ENCODE measurements at places on chromosomes 16 and 17.

DNA sequence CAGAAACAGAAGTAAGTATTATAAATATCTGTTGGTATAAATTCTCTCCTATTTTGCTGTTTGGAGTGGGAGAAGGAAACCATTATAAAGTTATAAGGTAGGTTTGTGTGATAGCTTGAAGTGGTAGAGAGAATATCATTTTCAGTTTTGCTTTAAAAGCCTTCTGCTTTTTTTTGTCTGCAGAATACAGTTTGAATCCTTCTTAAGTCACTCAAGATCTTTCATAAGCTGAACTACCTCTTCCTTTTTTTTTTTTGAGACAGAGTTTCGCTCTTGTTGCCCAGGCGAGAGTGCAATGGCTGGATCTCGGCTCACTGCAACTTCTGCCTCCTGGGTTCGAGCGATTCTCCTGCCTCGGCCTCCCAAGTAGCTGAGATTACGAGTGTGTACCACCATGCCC, 9.0 kb downstream of the ATAD5 start:
- no peak for DNase-seq

GRCh38 chr17:37388266-37388665, 12.5 kb downstream of the C17orf78 start:
- no peak for DNase-seq

DNA sequence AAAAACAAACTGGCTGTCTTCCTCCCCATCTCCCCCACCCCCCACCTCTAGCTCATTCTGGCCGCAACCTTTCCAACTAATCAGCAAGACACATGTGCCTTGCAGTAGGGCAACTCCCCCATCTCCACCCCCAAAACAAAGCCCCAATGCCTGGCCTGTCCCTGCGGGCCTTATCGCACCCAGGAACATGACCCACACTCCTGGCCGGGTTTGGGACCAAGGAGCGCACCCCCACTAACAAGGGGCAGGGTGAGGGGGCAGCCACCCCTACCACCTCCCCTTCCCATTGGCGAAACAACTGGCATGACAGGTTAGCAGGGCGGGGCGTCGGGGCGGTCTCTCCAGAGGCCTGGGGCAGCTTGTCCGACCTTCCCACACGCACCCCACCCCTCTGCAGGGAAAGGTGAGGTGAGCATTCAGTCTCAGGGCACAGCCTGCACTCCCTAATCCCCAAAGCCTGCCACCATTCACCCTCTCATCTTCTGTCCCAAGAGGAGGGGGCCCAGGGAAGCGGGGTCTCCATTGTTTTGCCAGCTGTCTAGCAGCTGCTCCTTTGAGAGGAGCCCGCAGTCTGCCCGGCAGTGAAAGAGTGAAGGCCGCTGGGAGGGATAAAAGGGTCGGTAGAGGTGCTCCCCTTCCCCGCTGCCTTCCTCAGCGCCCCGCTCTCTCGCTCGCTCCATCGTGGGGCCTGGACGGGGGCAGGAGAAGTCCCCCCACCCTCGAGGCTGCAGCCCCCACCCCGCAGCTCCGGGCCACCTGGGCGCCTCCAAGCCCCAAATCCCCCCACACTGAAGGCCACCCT, 765 bp downstream of the MYO18A start:
- no peak for DNase-seq

DNA sequence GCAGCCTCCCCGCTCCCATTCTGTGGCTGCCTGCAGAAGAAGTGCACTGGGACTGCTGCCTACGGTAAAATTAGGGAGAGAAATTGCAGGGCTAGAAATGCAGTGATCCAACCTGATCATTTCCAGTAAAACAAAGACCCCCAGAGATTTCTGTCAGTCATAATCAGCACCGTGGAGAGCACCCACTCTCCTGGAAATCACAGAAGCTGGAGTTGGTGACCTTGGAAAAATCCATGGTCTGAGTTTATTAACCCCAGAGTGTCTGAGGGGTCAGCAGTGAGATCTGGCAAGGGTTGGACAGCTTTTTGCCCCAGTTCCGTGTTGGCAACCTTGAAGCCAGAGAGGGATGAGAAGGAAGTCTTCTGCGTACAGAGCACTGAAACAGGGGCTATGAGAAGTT, 7.8 kb downstream of the SYCE1L start:
- DNase-seq: no peak

- no peak for DNase-seq
Observed at GRCh38 chr16:9033125-9033830, 58.2 kb upstream of the HAPSTR1 start.

DNA sequence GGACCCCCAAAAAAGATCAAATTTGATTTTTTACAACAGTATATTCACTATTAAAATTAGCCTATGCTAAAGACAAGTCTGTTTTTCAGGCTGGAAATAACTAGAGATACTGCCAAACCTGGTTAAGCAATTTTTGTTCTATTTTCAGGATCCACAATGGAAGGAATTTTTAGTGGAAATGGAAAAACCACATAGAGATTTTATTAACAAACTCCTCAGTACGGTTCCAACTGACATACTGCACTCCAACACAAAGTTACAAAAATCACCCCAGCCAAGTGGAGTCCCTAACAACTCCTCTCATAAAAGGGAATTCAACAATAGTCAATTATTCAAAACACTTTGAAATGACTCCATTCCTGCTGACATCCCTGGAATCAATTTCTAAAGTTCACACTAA, 101.6 kb upstream of the TOB1 start:
- no peak for DNase-seq

GRCh38 chr17:76131692-76132573, 9.1 kb downstream of the FOXJ1 start:
- DNase-seq: no peak

DNA sequence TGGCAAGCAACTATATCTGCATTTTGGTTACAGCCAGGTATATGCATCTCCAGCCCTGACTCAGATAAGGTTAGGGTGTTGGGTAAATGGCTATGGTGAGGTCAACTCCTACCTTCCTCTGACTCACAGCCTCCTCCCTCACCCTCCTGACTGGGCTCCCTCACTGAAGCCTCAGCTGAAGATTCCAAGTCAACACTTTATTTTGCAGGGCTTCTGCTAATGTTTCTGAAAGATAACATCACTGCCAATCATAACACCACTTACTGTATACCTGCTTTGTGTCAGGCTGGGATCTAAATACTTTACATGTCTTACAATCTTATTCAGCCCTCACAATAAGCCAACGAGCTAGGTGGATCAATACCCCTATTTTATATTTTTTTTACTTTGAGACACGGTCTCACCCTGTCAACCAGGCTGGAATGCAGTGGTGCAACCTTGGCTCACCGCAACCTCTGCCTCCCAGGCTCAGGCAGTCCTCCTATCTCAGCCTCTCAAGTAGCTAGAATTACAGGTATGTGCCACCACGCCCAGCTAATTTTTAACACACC, 47.8 kb upstream of the GCSH start:
- DNase-seq: no peak

DNA sequence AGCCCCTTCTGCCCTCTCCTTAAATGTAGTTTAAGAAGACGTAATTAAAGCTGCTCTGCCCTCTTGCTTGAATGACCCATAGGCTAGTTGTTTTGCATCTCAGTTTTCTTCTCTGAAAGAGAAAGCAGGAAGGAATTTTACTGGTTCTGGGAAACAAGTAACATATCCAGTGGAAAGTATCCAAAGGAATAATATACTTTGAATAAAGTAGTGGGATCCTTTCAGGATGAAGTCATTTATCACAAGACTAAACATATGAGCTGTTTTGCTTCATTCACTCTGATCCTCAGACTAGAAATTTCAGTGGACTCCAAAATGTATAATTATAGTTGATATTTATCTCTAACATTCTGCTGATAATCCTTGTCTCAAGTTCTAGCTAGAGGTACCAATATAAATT, 1297.6 kb upstream of the GOT2 start:
- no peak for DNase-seq

DNA sequence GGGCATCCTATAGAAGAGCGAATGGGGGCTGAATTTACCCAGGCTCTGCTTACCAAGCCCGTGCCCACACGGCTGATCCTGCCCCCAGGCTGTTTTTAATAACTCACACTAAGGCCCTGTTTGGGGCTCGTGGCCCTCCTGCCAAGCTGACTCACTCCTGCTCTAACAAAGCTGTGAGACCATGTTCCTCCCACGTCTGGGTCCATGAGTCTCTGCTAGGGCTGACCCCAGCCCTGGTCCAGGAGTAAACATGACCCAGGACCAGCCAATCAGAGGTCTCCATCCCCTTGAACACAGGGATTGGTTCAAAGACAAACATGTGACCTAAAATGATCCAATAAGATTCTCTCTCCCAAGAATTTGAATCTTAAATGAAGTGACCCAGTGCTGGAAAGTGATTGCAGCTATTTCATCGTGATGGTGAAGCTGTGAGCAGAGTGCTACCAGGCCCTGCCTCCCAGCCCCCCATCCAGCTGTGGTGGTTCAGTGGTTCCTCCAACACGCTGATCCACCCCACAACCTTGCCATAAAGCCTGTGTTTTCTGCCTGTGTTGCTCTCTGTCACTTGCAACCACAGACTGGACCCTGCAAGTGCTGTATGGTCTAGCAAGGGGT, 57.2 kb downstream of the C16orf82 start:
- no peak for DNase-seq

- DNase-seq: no peak
Observed at GRCh38 chr16:72552654-72553053, 380.7 kb upstream of the PMFBP1 start.

GRCh38 chr16:27582883-27583282, 32.9 kb downstream of the KATNIP start:
- no peak for DNase-seq

DNA sequence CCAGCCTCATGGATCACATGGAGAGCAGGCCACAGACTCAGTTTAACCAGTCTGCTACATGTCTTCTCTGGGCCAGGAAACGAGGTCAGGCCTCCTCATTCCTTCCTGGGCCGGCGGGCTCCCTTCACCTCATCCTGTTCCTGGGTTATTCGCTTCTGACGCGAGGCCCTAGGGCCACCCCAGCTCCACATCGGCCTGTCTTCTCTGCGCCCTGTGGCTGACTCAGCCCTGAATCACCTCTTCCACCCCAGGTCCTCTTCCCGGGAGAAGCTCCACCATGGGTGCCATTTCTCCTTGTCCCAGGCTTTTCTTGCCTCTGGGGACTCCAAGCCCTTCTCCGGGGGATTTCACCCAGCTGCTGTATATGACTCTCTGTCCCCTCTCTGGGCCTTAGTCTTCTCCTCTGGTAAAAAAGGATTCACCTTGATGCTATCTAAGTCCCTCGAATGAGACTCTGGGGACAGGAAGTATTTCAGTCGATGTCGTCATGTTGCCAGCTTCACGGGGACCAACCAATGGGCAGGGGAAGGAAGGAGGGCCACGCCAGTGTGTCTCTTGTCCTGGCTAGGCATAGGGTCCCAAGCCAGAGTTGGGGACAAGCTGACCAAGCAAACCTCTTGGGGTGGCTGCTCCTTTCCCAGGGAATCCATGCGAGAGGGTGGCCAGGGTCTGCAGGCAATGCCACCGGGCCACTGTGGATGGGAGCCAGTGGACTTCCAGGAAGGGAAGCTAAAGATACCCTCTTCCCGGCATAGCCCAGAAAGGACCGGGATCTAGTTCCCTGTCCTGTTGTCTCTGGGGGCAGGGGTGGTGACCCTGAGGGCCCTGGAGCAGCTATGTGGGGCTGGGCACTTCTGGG, 58.7 kb downstream of the SOCS3 start:
- no peak for DNase-seq

DNA sequence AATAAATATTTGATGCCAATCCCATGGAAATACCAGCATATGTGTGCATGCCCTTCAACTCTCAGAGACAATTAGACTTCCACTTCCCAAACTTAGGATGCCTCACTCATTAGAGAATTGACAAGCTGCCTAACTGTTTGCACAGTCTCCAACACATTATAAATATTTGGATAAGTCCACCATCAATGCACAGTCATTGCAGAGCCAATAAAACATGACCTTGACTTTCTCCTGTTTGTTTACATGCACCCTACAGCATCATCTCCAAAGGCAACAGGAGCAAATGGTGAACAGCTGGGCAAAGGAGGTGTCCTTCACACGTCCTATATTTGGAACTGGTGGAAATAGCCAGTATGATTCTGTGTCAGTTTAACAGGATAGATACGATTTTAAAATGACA, 804.4 kb upstream of the RBFOX1 start:
- no peak for DNase-seq

DNA sequence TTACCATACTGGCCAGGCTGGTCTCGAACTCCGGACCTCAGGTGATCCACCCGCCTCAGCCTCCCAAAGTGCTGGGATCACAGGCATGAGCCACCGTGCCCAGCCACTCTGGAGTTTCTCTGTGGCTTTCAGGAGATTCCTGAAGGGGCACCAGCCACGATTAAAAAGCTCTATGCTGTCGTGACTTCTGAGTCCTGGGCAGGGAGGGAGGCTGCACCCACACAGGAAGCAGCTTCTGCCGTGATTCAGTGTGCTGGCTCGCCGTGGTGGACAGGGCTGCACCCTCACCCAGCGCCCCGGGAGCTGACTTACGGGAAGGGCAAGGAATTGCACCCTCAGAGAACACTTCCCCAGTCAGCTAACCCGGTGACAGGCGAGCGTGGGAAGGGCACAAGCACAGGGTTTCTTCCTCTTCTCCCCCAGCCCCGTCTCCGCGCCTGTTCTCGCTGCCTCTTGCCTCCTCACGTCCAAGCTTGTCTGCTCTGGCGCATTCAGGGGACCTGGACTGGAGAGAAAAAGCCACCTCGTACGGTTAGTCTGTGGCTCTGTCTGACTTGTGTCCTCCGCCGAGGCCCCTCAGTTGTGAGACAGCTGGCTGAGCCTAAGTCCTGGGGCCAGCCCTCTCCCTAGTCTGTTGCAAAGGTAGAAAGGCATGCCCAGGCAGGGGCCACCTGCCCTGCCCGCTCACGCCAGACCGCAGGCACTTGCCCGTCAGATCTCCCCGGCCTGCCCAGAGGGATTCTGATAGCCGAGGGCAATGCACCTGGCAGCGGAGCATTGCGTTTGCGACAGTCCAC, 145.0 kb downstream of the SEC14L1 start:
- no peak for DNase-seq

GRCh38 chr17:77833769-77834168, 124.7 kb upstream of the TNRC6C start:
- no peak for DNase-seq

- no peak for DNase-seq
Observed at GRCh38 chr16:12871784-12872183, 29.6 kb upstream of the SHISA9 start.

GRCh38 chr16:68486502-68487202, 38.3 kb upstream of the SMPD3 start:
- no peak for DNase-seq
